Occipital lobe (tissue), 3 donors: ENCODE measurements at places on chromosomes 7 and 10. TPM values are rescaled to one million over a fixed set of nuclear protein-coding genes. Genes with fewer than 3 reads are reported as not detected.
A peak's percentile ranks its signal among the peaks of the same experiment; 100 is the strongest.

Gene PKD2L1
- 0.62 TPM for total RNA-seq

- DNase-seq: no peak
Observed at GRCh38 chr10:68125772-68126171, 16.5 kb downstream of the MYPN start.

Gene HTRA1
- 58.5 TPM for total RNA-seq

Gene ENKUR
- total RNA-seq: 5.0 TPM

DNA sequence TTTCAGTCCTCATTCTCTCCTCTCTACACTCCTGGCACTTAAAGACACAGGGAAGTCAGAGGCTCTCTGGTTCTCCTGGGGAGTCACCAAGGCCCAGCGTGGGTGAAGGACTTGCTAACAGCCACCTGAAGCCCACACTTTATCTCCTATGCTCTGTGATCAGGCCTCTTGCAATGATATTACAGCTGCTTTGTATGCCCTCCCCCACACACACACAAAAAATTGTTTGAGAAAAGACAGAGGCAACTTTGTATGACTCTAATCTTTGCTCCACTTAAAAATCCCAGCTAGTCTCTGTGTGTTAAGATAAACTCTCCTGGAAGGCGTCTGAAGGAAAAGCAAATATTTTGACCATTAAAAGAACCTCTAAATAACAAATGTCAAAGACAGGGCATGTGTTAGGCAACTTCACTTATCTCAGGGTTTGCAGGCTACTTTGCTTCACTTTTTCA lies 507.2 kb downstream of the TNS3 start:
- DNase-seq: no peak

- peak; percentile 96 for DNase-seq
Observed at GRCh38 chr7:140696024-140696679, 356 bp upstream of the NDUFB2 start.

- DNase-seq: no peak
Observed at GRCh38 chr10:63236113-63236935, 103.2 kb downstream of the NRBF2 start.

DNA sequence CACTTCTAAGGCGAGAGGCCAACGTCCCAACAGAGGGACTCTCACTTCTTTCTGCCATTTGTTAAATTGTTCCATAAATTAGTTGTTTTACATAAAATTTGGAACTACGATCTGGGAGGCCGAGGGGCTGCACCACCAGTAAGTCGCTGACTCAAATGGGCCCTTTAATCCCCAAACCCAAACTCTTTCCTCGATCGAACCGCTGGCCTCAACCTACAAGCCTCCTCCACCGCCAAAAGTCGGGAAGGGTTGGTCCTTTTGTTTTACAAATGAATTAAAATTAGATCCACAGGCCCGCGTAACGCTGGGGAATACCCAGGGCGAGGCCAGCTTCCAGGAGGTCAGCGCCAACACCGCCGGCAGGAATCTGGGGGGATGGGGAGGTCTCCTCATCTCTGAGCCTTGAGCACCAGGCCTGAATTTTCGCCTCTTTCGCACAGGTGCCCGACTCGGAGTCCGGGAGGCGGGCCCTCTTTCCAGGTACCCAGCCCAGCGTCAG lies 1.2 kb upstream of the FOXI2 start:
- no peak for DNase-seq

- no peak for DNase-seq
Observed at GRCh38 chr7:87057210-87057609, 2.2 kb downstream of the ELAPOR2 start.

Gene TDRD1
- under 0.01 TPM for total RNA-seq

DNA sequence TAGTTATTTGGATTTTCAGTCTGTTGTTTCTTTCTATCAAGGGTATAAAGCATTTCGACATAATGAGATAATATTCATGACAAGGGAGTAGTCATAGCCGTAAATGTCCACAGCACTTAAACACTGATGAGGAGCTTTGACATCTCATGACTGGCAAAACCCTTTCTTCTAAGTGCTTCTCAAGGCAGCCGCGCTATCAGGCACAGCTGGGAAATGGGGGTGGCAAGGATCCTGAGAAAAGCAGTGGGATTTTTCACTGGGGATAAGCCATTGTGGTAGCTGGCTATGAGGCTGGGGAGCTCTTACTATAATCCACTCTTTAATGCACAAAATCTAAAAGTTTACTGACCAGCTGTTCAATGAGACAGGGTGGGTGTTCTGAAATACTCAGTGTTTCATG lies 493.2 kb upstream of the KLF6 start:
- no peak for DNase-seq

GRCh38 chr10:79449181-79450146 lies 4.0 kb upstream of the ZCCHC24 start:
- DNase-seq: no peak

- no peak for DNase-seq
Observed at GRCh38 chr10:64113792-64114191, 592.6 kb downstream of the REEP3 start.

DNA sequence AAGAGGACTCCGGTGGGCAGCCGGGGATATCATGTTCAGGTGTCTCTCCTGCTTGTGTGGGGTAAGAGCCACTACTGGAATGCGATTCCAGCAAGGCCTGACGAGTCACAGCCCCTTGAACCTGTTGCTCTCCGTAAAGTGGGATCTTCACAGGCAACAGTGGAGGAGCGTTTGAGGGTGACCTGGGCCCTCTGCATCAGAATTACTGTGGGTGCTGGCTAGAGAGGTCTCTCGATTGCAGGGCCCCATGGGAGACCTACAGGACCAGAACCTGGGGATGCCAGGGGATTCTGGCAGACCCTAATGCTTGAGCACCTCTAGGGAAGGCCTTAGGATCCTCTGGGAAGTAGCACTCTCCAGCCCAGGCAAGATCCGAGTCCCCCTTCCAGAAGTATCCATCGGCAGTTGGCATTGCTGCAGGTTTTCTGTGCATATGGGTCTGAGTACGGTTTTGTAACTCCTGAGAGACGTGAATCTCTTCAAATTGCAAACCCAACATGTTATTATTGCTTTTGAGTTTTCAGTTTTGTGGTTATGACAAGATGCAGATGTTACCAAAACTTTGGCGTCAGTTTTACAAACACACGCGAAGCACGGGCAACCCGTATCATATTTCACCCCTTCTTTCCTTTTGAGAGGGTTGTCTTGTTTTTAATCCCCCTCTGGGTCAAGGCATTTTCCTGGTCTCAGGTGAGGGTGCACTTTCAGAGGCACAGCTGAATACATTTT lies 4.6 kb downstream of the MGMT start:
- DNase-seq: no peak

DNA sequence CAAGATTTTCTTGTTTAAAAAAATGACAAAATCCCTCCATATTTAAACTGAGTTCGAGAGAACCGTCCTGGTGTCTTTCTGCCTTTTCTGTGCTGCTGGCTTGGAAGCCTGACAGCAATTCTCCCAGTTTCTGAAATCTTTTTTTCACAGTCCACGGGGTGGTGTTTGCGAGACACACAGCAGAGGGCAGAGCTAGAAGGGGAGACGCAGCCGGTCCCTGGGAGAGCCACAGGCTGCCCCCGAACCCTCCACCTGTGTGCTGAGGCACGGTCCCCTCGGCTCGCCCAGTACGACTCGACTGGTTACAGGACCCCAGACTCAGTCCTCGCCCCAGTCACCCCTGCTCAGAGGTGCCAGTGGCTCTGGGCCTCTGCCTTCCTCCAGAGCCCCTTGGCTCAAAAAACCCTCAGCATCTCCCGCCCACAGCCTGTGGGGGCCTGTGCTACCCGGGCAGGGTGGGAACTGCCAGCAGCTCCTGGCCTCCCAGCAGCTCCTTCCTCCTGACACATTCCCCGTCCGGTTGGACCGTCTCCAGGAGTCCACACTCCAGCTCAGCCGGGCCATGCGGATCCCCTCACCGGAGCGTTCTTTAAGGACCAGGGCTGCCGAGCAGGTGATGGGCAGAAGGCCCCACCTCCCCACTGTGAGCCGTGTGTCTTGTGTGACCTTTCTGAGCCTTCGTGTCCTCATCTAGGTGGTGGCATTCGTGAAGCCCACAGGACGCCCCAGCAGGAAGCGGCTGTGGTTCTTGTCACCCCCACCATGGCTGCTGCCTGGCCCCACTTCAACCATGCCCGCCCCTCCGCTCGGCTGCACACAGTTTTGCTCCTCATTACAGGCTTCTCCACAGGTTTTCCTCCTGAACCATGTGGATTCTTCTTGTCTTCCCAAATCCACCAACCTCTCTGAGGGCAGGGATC lies 52.3 kb upstream of the EN2 start:
- no peak for DNase-seq

DNA sequence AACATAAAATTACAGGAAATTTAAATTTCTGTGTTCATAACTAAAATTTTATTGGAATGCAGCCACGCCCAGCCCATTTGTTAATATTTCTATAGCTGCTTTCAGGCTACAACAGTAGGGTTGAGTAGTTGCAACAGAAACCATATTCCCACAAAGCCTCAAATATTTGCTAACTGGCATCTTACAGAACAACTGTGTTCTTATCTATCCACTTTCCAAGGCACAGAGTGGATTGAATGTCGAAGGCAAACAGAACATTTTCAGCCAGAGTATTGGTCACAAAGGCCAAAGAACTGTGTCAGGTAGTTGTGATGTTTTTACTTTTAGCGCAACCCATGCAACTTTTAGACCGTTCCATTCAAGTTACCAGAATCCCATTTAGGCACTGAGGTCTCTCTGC lies 51.1 kb upstream of the OPN4 start:
- no peak for DNase-seq

DNA sequence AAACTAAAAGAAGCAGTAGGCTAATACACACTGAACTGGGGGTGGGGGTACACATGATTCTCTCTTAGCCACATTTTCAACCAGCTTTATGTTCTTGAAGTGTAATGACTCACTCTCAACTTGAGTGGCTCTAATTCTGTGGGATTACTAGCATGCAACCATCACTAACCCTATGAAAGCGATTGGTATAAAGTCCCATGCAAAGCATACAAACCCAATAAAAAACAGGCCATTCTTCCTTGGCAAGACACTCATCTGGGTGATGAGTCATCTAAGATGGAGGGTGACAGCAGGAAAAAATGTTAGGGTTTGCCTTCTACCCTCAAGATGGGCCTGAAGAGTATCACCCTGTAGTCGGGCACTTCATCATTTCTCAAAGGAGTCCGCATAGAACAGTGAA lies 14.9 kb upstream of the PON3 start:
- DNase-seq: no peak

DNA sequence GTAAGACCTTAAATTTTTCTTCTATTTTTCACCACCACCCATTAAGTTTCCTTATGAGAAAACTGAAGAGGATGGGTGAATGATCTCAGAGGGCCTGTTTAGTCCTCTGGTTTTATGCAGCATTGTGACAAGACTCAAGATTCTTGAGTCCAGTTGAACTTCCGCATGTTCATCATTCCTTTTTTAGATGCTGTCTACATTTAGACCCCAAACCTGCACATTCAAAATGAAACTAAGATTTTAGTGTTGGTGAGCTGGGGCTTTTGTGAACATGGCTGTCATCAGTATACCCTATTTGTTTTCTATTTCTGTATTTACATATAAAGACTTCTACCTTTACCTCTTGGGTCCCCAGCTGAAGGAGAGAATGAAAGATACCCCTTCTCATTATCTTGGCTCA lies 31.1 kb downstream of the NET1 start:
- DNase-seq: no peak

DNA sequence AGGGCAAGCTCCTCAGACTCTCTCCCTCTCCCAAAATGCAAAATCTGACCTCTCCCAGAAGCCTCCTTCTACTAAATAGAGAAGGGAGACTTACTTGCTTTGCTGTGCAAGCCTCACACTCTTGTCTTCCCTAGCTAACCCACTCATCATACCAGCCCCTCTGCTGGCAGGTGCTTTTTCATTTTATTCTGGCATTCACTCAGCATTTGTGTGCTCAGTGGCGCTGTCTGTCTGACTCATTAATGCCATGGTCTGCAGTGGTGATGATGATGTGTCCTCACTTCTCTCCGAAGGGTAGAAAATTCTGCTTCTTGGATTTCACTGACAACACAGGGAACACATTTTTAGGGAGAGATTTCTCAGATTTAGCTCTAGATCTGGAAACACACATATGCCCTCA lies 22.0 kb upstream of the BTRC start:
- no peak for DNase-seq

- no peak for DNase-seq
Observed at GRCh38 chr10:77223526-77224460, 413.8 kb downstream of the KCNMA1 start.

Gene OPALIN
- not detected for total RNA-seq

GRCh38 chr7:69091521-69091920 lies 506.8 kb upstream of the AUTS2 start:
- no peak for DNase-seq

DNA sequence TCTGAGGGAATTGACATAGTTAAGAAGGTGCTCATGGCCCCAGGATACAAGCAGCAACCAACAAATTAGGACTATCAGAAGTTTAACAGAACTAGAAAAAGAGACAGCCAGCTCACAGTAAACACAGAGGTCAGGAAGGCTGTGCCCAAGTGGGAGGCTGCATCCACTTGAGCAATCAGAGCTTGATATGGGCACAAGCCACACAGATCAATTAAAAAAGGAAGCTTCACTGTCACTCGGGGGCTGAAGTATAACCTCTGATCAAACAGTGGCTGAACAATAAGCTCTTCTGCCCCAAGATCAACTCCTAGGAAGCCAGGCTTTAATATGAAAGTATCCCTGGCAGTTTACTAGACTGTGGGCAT lies 40.0 kb downstream of the ZNF438 start:
- DNase-seq: no peak

DNA sequence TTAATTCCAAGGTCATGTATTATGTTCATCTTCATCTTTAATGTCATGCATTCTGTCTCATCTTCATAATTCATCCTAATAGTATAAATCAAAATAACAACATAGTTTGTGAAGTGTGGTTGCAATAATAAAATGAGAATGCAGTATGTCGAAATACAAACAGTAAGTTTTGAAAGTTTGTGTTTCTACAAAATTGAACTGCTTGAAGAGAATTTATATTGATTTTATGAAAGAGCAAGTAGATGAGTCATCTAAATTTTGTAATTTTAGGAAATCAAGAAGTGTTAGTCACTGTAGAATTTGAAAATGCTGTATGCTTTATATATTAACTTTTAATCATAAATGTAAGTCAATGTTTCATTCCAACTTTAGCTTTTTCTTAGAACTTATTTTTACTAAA lies 190.5 kb upstream of the PPP1R3A start:
- DNase-seq: no peak

- no peak for DNase-seq
Observed at GRCh38 chr10:103548006-103548405, 54.5 kb downstream of the NEURL1 start.

GRCh38 chr7:7017707-7018280 lies 164.6 kb upstream of the C1GALT1 start:
- DNase-seq: no peak

Gene CEP41
- 14.2 TPM for total RNA-seq

- no peak for DNase-seq
Observed at GRCh38 chr7:15836041-15836440, 149.6 kb upstream of the MEOX2 start.

Gene SVIL
- 14.5 TPM for total RNA-seq

GRCh38 chr10:71127104-71127503 lies 85.3 kb upstream of the UNC5B start:
- DNase-seq: no peak

- no peak for DNase-seq
Observed at GRCh38 chr10:87657371-87657770, 2.3 kb upstream of the PAPSS2 start.
